Cortex of kidney (tissue), 1 donor: ENCODE measurements at places on chromosomes 3 and 15.

GRCh38 chr3:56823984-56824703 lies 22.4 kb upstream of the ARHGEF3 start:
- no peak for DNase-seq

GRCh38 chr3:151383956-151384355 lies 597 bp downstream of the P2RY12 start:
- DNase-seq, result no peak

- DNase-seq, result no peak
Observed at GRCh38 chr15:48373821-48374451, 42.7 kb downstream of the DUT start.

GRCh38 chr3:152656214-152656971 lies 178.5 kb upstream of the P2RY1 start:
- DNase-seq, result no peak

GRCh38 chr15:55499151-55499550 lies 8.9 kb downstream of the DNAAF4 start:
- DNase-seq, result no peak
